ENCODE measurements at places on chromosomes 5 and 9. TPM values are rescaled to one million over a fixed set of nuclear protein-coding genes. Genes with fewer than 3 reads are reported as not detected.

PPIC gene
- 3.1 TPM for total RNA-seq

GRCh38 chr5:149745212-149745942, 15.3 kb downstream of the PPARGC1B start:
- DNase-seq = no peak

DNA sequence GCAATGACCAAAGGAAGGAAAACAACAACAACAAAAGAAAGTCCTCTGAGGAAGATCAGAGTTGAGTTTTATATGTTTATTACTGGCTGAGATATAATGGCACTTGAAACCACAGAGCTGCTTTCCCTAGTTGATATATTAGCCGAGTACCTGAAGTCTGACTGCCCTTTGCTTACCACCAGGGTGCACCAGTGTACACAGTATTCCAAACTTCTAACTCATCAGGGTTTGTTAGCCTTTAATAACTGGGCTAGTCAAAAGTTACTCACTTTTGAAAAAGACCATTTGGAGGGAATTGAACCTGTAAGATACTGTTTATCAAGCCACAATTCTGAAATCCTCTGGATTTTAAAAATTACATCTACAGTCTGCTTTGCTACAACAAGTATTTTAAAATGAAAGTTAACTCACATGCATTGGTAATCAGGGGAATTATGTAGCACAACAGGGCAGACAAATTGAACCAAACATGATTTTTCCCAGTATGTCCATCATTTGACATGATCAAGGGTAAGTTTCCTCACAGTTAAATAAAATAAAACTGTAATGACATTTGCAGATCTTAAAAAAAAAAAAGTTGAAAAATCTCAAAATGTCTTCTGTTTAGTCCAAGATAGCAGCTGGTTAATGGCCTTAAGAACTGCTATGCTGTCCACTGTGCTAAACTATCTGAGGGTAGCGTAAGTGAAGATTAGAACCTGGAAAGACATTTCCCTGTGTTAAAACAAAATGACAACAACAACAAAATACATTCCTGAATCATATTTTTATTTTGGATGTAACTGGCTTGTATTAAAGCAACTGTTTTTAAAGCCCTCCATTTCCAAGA, 57.3 kb upstream of the C6 start:
- DNase-seq = peak; percentile 13

DNA sequence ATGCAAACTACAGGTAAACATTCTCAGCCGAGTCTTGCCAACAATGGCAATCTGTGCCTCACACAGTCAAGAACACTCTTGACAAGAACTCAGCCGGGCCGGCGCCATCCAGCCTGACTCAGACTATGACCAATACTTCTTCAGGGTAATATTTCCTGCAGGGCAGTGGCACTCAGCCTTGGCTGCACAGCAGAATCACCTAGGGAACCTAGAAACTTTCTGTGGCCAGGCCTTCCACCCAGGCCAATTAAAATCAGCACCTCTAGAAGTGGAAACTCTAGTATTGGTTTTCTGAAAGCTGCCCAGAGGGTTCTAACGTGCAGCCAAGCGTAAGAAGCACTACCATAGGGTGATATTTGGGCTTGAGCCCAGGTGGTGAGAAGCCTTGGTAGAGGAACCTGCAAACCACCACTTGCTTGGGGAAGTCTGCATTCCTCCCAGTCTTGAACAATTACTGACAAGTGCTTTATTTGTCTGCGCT, 120.6 kb downstream of the TTLL11 start:
- no peak for DNase-seq

- DNase-seq = no peak
Measured at GRCh38 chr9:137683262-137683864, 64.6 kb downstream of the EHMT1 start.

DNA sequence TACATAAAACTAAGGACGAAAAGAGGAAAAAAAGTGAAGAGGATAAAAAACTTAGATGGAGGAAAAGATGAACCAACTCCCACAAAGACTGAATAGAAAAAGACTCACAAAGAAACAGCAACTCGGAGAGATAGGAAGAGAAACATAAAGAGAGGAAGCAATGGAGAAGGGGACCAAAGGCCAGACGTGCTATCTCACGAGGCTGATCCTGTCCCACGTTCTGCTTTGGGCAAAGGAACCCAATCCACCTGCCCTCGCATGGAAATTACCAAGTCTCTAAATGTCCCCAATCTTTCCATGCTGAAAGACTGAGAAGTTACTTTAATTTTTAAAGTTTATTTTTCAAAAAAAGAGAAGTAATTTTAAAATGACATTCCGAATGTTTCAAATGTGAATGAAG, 36.6 kb downstream of the TMEM245 start:
- DNase-seq = no peak

DNA sequence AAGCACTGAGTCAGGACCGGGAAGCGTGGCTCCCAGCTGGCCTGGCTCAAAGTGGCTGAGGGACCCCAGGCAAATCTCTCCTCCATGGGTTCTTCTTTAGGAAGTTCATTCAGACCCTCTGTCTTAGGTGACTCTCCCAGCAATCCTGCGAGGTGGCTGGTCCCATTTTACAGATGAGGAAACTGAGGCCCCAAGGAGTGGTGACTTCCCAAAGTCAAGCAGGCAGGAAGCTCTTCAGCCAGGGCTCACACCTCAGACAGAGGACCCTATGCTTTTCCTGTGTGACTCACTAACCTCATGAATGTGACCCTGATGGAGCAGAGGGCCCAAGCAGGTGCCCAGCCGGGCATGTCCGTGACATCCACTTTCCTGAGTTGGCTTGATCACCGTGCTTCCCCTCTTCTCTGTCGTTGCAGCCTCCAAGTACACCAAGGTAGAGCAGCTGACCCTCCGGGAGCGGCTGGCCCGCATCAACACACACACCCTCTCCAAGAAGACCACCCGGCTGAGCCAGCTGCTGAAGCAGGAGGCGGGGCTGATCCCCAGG, 36.5 kb downstream of the ARHGEF37 start:
- DNase-seq = no peak

DNA sequence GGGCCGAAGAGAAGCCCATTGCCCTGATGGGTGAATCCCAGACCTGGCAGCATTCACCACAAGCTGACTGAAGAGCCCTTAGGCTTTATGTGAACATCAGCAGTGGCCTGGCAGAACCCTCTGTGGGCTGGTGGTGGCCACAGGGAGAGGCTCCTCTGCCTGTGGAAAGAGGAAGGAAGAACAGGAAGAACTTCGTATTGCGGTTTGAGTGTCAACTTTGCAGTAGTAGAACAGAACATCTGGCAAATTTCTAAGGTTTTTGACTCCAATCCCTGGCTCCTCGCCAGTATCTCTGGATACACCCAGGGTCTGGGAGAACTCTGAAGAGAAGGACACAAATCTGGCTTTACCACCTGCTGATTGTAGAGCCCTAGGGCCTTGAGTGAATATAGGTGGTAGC, 356.4 kb upstream of the GRAMD2B start:
- DNase-seq = no peak

DNA sequence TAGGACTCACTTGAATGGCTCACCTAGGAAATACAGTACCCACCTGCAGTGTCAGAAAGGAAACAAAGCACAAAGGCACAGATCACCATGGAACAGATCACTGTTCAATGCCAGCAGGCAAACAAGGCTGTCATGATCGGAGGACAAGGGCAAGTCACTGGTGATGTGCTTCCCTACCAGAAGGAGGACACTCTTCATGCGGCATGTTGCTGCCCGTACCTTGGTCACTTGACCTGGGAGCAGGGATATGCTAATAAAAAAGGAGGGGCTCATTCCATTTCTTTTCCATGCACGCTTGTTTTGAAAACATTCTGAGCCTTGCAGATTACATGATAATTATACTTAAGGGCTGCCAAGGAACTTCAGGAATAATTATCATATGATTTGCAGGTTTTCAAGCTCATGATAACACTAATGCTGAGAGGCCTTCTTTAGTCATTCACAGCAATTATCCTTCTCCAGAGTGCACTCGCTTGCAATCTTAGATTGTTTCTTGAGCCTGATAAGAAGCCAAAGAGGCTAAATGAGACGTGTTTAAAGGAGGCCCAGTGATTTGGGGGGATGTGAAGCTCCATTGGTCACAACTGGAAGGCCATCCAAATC, 36.1 kb upstream of the STARD4 start:
- DNase-seq = no peak

SNAPC4 gene
- total RNA-seq = 7.2 TPM

DNA sequence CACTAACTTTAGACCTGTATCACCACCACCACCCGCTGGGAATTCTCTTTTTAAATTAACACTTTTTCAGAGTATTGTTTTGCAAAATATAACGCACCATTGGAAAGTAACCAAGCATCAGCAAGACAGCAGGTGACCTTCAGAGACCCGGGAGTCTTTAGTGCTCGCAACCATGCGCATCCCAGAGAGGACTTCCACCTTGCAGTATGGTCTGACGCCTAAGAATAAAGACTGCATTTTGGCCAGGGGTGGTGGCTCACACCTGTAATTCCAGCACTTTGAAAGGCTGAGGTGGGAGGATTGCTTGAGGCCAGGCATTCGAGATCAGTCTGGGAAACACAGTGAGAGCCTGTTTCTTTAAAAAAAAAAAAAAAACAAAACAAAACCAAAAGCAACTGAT, 113.8 kb downstream of the MED27 start:
- DNase-seq = no peak

- no peak for DNase-seq
Measured at GRCh38 chr5:90803876-90804275, 245.3 kb downstream of the ADGRV1 start.

DNA sequence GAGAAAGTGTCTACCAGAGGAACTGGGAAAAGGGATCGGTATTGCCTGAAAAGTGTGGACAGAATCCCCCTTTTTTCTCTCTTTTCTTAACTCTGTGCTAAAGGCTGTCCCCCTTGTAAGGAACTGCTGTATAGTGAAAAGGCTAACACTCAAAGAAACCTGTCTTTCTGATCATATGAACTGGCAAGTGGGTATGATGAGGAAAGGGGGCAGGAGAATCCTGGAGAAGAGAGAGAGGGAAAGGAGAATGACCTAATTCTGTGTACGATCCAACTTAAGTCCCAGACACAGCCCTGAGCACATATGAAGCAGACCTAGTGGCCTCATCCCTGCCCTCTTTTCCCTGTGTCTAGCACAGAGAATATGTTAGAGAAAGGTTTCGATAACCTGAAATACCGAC, 967 bp downstream of the ANKRD31 start:
- no peak for DNase-seq

GRCh38 chr5:129541051-129541450, 81.0 kb downstream of the ADAMTS19 start:
- no peak for DNase-seq

DNA sequence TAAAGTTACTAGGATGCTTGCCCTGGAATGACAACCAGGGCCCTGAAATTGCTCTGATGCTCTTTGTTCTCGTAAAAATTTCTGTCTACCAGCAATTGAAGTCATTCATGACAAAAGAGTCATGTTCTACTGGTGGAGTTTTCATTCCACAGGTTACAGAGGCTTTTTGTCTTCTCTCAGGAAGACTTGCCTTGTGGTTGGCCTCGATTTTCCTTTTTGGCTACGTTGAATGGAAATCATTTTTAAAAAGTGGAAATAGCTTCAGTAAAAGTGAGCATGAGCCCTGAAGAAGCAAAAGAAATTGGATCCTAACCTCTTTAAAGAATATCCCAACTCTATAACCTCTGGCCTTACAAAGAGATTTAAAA, 255.2 kb downstream of the AOPEP start:
- DNase-seq = no peak

FOXD4L6 gene
- total RNA-seq = 0.31 TPM

DNA sequence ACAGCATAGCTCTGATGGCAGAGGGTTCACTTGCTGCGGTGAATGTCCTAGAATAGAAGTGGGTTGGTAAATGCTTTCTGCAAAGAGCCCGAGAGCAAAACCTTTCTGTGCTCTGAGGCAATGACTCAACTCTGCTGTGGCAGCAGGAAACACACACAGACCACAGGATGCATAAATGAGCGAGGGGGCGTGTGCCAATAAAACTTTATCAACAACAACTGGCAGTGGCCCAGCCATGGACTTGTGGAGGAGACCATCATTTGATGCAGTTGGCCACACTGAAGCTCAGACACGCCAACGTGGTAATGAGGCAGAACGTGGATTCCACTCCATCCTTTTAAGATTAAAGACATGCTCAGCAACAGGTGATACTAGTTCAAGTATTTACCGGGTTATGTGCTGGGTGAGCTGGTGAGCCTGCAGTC, 6.8 kb downstream of the MRPL36 start:
- DNase-seq = no peak

GRCh38 chr5:174555726-174556125, 168.7 kb upstream of the MSX2 start:
- DNase-seq = no peak

GRCh38 chr5:135236228-135236907, 162.7 kb downstream of the MACROH2A1 start:
- no peak for DNase-seq

- no peak for DNase-seq
Measured at GRCh38 chr9:93318480-93318879, 133.0 kb upstream of the FAM120A start.

DNA sequence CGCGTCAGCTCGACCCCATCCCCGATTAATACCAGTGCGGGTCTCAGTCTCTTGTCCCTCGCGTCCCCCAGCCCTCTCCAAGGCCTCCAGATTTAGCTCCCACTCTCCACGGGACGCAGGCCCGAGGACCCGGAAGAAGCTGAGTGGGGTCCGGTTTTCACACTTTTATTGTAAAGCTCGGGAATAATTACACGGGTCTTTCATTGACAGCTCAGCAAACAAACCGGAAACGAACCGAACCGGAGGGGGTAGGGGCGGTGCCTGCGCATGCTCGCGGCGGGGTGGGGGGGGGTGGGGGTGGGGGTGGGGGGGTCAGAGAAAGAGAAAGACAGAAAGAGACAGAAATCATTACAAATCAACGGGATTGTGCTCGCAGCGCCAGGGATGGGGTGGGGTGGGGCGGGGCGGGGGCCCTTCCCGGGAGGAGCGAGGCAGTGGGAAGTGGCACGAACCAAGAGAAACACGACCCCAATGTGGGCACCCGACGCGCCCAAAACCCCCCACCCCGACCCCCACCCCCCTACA, 27.9 kb downstream of the PCDH1 start:
- DNase-seq = no peak

- no peak for DNase-seq
Measured at GRCh38 chr5:152649609-152650008, 244.5 kb upstream of the NMUR2 start.

CCDC192 gene
- not detected for total RNA-seq

GRCh38 chr9:130651752-130652151, 12.6 kb upstream of the PRDM12 start:
- DNase-seq = no peak

DNA sequence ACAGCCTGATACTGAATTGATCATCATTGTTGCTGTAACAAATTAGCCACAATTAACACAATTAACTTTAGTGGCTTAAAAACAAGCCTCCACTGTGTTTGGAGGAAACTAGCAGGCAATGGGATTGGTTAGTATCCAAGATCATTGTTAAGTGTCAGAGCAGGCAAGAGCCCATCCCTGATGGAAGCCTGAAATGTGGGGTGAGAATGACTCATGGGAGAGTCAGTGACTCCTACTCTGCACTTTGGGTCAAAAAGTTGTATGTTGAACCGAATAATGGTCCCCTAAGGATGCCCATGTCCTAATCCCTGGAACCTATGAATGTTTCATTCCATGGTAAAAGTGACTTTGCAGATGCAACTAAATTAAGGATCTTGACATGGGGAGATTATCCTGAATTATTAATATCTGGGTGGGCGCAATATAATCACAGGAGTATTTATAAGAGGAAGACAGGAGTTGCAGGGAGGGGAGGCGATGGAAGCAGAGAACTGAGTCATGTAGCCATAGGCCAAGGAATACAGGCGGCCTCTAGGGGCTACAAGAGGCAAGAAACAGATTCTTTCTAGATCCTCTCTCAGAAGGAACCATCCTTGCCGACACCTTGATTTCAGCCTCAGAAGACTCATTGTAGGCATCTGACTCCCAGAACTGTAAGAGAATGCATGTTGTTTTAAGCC, 28.8 kb downstream of the ALG2 start:
- DNase-seq = no peak

- no peak for DNase-seq
Measured at GRCh38 chr5:150612405-150612804, 28.1 kb upstream of the SYNPO start.

Measured in occipital lobe (tissue), 3 donors.